ENCODE measurements at places on chromosomes 13 and 19. TPM values are rescaled to one million over a fixed set of nuclear protein-coding genes. Genes with fewer than 3 reads are reported as not detected.
A peak's percentile ranks its signal among the peaks of the same experiment; 100 is the strongest.

RHPN2 gene
- total RNA-seq: 80.3 TPM

DNA sequence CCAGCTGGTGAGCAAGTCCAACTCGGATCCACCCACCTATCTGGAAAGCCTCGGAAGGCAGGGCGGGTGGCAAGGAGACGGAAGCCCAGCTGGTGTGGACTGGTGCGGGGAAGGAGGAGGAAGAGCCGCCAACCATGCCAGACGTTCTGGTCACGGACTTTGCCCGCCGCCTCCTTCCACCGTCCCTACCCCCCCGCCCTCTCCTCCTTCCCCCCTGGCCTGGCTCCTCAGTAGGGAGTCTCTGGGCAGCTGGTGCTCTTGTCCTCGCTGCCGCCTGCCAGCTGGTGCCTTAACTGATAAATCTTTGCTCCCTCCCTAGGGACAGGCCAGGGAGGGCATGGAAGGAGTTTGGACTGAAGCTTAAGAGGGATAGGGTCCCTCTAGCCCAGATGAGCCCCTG is 4.8 kb downstream of the SYNGR4 start:
- peak; percentile 80 for DNase-seq
- H3K4me1 ChIP-seq: peaks cover 3% of the 10 kb centered on the region
- no peaks in the 10 kb centered on the region for H3K36me3 ChIP-seq
- H3K27ac ChIP-seq: peak overlapping the region; percentile 48
- no peaks in the 10 kb centered on the region for H3K27me3 ChIP-seq

CBLC gene
- 178 TPM for total RNA-seq

PABPC3 gene
- not detected for total RNA-seq

GRCh38 chr13:34857558-34858325 is 84.3 kb upstream of the NBEA start:
- no peak overlapping the region for H3K4me3 ChIP-seq
- H3K4me1 ChIP-seq: no peaks in the 10 kb centered on the region
- no peak overlapping the region for H3K27ac ChIP-seq
- H3K27me3 ChIP-seq: no peaks in the 10 kb centered on the region
- no peak for DNase-seq

GRCh38 chr13:31053091-31053490 is 108.6 kb downstream of the HSPH1 start:
- no peaks in the 10 kb centered on the region for H3K36me3 ChIP-seq
- DNase-seq: no peak
- no peak overlapping the region for H3K27ac ChIP-seq
- no peaks in the 10 kb centered on the region for H3K4me1 ChIP-seq
- H3K4me3 ChIP-seq: no peak overlapping the region
- no peaks in the 10 kb centered on the region for H3K27me3 ChIP-seq

DNA sequence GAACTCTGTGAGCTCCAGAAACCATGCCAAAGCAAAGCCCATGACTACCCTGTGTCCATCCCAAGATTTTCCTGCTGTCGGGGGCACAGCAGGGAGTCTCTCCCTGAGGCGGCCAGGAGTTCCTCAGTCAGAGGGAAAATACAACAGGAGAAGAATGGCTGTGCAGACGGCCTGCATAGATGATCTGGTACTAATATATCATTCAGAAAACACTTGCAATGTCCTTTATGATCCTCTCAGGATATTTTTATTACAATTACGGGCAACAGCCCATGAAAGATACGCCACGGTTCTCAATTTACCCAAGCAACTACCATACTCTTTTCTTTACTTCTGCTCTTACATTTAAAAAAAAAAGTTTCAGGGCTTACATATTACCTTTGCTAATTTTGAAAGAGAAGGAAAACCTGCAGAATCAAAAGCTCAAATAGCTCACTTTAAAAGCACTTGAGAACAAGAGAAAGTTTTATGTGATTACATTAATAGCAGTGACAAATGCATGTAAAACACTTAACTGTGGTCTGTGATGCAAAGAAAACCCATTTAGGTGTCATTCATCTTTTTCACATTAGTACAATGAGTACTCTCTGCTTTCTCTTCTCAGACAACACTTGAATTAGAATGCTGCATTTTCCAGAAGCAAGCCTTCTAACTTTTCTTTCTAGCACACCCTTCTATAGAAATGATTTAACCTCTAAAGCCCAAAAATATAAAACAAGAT is 460.8 kb downstream of the KLF5 start:
- peaks cover 7% of the 10 kb centered on the region for H3K4me1 ChIP-seq
- H3K4me3 ChIP-seq: no peak overlapping the region
- H3K36me3 ChIP-seq: no peaks in the 10 kb centered on the region
- H3K27me3 ChIP-seq: no peaks in the 10 kb centered on the region
- no peak for DNase-seq
- no peak overlapping the region for H3K27ac ChIP-seq

DNA sequence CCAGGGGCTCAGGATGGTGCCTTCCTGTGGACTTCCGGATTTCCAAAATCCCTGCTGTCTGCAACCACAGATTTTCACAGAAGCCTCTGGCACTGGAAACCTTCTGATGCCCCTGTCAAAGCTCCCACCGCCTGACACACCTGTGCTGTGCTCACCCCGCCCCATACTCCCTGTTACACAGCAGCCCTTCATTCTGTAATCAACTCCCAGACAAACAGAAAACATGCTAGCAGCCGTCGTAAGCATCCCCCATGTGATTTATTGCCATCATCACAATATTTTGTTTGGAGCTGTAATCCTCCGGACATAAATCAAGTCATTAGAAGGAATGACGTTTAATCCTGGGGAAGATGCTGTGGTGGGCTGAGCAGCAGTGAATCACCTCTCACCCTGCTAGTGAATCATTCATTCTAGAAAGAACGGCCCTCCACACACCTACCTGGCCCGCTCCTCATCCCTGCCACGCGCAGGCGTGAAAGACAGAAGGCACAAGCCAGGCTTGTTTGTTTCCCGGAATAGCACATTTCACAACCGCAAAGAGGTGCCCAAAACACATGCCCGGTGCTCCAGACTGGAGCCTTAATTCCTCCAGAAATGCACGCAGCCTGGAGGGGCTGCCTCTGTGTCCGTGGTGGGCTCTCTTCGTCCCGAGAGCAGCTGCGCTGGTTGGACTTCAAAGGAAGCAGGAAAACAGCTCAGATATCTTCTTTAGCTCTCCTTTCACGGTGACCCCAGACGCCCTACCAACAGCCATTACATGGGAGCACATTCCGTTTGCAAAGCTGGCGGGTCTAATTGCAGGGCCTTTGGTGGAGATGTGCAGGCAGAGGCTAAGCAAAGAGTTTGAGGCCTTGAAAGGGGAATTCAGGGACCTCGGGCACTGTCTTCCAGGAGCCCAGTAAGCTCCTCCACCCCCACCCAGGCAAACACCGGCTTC is 41.3 kb upstream of the KCTD15 start:
- H3K4me1 ChIP-seq: no peaks in the 10 kb centered on the region
- H3K4me3 ChIP-seq: no peak overlapping the region

DNA sequence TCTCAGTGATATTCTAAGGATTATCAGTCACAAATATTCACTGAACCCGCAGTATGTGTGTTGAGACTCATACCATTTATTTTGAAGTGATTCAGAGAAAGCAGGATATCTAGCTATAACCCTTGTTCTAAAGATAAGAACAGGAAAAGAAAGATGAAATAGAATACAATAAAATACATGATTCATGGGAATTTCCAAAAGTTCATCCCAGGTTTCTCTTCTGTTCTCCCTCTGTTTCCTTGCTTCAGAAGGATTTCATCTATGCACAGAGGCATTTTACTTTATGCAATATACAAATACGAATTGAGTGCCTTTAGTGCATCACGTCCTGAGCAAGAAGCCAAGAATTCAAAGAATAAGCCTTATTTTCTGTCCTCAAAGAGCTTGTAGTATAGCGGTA is 274.4 kb upstream of the GPC6 start:
- H3K4me3 ChIP-seq: no peak overlapping the region
- no peak overlapping the region for H3K27ac ChIP-seq
- H3K4me1 ChIP-seq: no peaks in the 10 kb centered on the region
- no peaks in the 10 kb centered on the region for H3K36me3 ChIP-seq

DNA sequence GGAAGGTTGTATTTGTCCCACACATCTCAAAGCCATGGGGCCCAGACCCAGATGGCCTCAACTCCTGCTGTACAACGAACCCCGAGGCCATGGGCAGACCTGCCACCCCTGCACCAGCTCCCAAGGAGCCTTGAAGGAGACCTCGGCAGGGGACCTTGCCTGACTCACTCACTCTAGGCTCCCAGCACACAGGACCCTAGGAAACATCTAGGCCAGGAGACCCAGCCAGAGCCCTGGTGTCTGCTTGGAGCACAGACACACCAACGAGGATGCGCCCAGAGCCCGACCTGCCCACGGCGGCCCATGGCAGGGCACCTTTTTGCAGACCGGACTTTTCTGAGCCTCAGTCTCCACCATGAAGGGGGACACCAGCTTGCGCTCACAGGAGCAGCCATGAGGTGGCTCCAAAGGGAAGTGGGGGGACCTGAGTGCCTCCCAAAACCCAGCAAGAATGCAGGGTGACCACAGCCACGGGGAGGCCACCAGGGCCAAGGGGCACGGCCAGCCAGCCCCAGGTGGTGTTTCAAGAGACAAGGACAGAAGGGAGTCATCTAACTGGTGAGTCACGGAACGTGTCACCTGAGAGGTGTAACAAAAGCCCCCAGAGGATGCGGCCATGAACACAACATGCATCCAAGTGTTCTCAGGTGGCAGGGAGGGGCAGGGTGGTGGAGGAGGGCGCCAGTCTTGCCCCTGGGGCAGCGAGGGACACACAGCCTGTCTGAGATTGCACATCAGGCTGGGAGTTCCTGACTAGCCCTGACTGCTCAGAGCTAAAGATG is 4.9 kb upstream of the CERS1 start:
- DNase-seq: no peak
- peaks cover 22% of the 10 kb centered on the region for H3K36me3 ChIP-seq
- peaks cover 16% of the 10 kb centered on the region for H3K27me3 ChIP-seq
- H3K4me1 ChIP-seq: no peaks in the 10 kb centered on the region
- H3K4me3 ChIP-seq: no peak overlapping the region
- H3K27ac ChIP-seq: no peak overlapping the region

DNA sequence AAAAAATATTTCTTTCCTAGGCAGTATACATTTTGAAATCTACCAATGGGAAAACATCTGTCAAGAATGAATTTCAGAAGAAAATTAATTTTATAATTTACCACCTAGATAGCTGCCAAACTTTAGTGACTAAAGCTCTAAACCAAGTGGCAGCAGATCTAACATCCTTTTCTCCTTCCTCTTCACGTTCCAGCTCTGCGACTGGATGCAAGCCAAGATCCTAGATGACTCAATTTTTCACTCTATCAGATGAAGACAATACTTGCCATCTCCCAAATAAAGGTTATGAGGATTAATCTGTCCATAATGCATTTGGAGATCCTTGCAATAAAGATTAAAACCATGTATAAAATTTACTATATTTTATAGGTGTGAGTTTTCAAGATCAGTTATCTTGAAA is 66.7 kb upstream of the MIR17HG start:
- no peaks in the 10 kb centered on the region for H3K27me3 ChIP-seq
- no peak overlapping the region for H3K27ac ChIP-seq
- H3K4me3 ChIP-seq: no peak overlapping the region
- no peaks in the 10 kb centered on the region for H3K4me1 ChIP-seq
- DNase-seq: no peak

- H3K27me3 ChIP-seq: no peaks in the 10 kb centered on the region
- no peak overlapping the region for H3K4me3 ChIP-seq
- no peak overlapping the region for H3K27ac ChIP-seq
- DNase-seq: no peak
- H3K36me3 ChIP-seq: no peaks in the 10 kb centered on the region
Observed at GRCh38 chr13:66087269-66087710, 1142.8 kb downstream of the PCDH9 start.

TEAD2 gene
- total RNA-seq: 20.3 TPM

GRCh38 chr13:23752111-23753001 is 136.8 kb downstream of the MIPEP start:
- H3K4me3 ChIP-seq: no peak overlapping the region
- H3K36me3 ChIP-seq: no peaks in the 10 kb centered on the region
- no peaks in the 10 kb centered on the region for H3K27me3 ChIP-seq
- peaks cover 7% of the 10 kb centered on the region for H3K4me1 ChIP-seq

- H3K4me3 ChIP-seq: no peak overlapping the region
- H3K4me1 ChIP-seq: no peaks in the 10 kb centered on the region
- H3K27me3 ChIP-seq: no peaks in the 10 kb centered on the region
- peak; percentile 18 for DNase-seq
- no peaks in the 10 kb centered on the region for H3K36me3 ChIP-seq
Observed at GRCh38 chr19:7970716-7971448, 27.4 kb upstream of the TIMM44 start.

CFAP97D2 gene
- total RNA-seq: not detected

DNA sequence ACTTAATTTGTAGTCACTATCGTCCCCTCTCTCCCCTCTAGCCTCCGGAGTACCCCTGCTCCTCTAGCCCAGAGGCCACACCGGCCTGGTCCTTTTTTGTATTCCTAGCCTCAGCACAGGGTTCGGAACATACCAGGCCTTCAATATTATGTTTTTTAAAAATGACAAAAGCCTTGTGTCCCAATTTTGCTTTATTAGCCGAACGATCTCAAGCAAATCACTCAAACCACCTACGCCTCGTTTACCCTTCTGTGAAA is 463 bp upstream of the POMP start:
- no peaks in the 10 kb centered on the region for H3K27me3 ChIP-seq
- no peaks in the 10 kb centered on the region for H3K36me3 ChIP-seq
- peak overlapping the region; percentile 93 for H3K27ac ChIP-seq
- peaks cover 27% of the 10 kb centered on the region for H3K4me1 ChIP-seq
- H3K4me3 ChIP-seq: peak overlapping the region; percentile 73
- DNase-seq: no peak

GRCh38 chr13:38348861-38349389 is 726 bp upstream of the UFM1 start:
- H3K36me3 ChIP-seq: no peaks in the 10 kb centered on the region
- H3K27ac ChIP-seq: peak overlapping the region; percentile 91
- H3K4me3 ChIP-seq: peak overlapping the region; percentile 88
- no peaks in the 10 kb centered on the region for H3K27me3 ChIP-seq
- DNase-seq: peak; percentile 8

DNA sequence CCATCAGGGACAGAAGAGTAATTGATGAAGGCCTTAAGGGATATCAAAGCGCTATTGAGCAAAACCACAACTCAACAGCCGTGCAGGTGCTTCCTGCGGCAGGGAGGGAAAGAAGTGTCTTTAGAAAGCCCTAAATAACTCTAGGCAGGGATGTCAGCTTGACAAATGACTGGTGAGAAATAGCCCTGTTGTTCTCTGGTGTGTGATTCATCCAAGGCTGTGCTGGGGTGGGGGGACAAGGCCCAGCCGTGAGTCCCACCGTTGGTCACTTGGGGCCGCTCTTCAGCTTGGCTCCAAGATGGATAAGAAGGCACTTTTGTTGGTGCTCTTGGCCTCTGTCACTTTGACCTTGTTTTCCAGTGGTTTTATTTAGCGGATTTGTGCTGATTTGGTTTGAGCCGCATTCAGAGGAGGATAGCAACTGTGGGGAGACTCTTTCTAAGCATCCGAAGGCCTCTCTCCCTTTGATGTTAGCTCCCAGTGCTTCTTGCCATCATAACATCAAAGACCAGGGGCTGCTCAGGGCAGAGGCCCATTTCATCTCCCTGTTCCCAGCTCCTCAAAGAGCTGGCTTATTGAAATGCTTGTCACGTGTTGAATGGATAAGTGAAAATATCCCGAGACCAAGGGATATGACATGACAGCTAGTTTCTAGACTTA is 130.3 kb upstream of the SERP2 start:
- H3K4me3 ChIP-seq: no peak overlapping the region
- H3K27me3 ChIP-seq: no peaks in the 10 kb centered on the region
- H3K4me1 ChIP-seq: no peaks in the 10 kb centered on the region
- H3K27ac ChIP-seq: no peak overlapping the region

- H3K36me3 ChIP-seq: no peaks in the 10 kb centered on the region
- no peaks in the 10 kb centered on the region for H3K27me3 ChIP-seq
Observed at GRCh38 chr13:109760951-109761350, 25.4 kb downstream of the IRS2 start.

FRY gene
- total RNA-seq: 16.8 TPM

GRCh38 chr13:84917252-84917878 is 881.9 kb downstream of the SLITRK6 start:
- no peaks in the 10 kb centered on the region for H3K4me1 ChIP-seq
- DNase-seq: no peak
- H3K27ac ChIP-seq: no peak overlapping the region
- no peaks in the 10 kb centered on the region for H3K27me3 ChIP-seq
- H3K4me3 ChIP-seq: peak overlapping the region; percentile 2

Measured in transverse colon (tissue), 4 donors.